IMR-90 (cell line): ENCODE measurements at places on chromosomes 16 and 17. TPM values are rescaled to one million over a fixed set of nuclear protein-coding genes. Genes with fewer than 3 reads are reported as not detected.

Gene PRR15L
- not detected in 2 replicates for polyA plus RNA-seq

GRCh38 chr17:27264068-27264812 is 29.7 kb upstream of the WSB1 start:
- DNase-seq: no peak

GRCh38 chr16:81964808-81965207 is 46.5 kb downstream of the SDR42E1 start:
- no peak for DNase-seq

- no peak for DNase-seq
These were observed 56.6 kb downstream of the COTL1 start for GRCh38 chr16:84561291-84561690.

GRCh38 chr17:75551266-75551665 is 25.8 kb downstream of the LLGL2 start:
- DNase-seq: no peak

DNA sequence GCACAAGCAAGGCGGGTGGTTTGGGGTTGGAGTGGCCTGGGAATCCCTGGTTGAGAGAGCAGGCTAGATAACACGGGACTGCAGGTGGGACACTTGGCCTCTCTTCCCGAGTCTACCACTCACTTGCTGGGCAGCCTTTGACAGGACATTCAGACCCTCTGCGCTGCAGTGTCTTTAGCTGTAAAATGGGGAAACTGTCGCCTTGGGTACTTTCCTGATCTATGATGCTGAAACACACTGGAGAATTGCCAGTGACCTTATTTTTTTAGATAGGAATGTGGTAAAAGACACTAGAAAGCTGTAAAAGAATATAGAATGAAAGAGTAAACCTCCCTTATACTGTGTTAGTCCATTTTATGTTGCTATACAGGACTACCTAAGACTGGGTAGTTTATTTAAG is 30.5 kb downstream of the KSR1 start:
- no peak for DNase-seq

GRCh38 chr17:83204230-83204725 is 124.9 kb downstream of the METRNL start:
- DNase-seq: no peak

DNA sequence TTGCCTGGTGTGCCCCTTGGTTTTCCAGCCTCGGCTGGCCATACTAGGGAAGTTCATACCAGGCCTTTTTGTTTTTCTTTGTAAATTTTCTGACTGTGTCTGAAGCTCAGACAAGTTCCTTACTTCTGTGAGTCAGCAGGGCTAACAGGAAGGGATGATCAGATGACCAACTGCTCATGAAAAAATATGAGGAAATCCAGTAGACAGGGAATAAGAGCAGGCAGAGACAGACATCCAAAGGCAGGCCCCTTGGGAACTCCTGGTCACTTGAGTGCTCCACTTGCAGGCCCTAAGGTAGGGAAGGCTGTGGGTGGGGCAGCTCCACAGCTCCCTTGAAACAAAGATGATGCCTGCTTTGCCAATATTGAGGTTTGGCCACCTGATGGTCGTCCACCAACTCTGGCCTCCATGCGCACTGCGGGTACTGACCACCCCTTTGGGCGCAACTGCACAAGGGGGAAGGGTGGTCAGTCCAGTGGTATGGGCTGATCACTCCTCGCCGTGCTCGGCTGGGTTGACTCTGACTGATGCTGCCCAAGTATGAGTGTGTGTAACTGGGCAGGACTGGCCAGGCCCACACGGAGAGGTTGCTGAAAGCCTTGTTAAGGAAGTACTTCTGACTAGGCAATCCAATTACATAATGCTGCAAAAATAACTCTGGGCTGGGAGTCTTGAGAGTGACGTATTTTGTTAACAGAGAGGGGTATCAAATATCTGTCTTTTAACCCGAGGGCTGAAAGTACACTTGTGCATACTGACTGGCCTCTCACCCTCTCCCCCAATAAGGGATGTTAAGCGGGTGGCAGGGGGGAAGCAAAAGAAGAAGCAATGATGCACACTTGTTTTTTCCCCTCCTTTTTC is 20.8 kb upstream of the ZFHX3 start:
- peak; percentile 99 for DNase-seq
